ENCODE measurements at places on chromosomes 12 and 14. TPM values are rescaled to one million over a fixed set of nuclear protein-coding genes. Genes with fewer than 3 reads are reported as not detected.

The ACSS3 gene
- total RNA-seq, result 24.5 TPM

The LIN7A gene
- 11.9 TPM for total RNA-seq

The TBX5 gene
- 75.1 TPM for total RNA-seq

The NPAS3 gene
- total RNA-seq, result 2.5 TPM

The PPFIA2 gene
- 0.82 TPM for total RNA-seq

DNA sequence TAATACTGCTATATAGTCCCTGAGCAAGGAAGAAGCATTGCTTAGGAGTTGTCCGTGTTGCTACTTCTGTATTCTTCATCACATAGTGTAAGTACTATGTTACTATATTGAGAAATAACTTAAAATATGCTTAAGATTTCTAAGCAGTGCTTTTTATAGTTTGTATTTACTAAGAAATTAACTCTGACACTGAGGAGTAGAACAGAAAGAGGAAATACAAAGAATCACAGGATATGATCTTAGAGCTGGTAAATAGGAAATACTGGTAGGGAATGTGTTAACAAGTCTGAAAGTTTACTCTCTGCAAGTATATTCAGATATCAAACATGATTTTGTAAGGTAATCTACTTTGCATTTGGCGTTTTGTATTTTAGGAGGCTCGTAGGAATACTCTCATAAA, 15.5 kb downstream of the XPOT start:
- no peak for DNase-seq

DNA sequence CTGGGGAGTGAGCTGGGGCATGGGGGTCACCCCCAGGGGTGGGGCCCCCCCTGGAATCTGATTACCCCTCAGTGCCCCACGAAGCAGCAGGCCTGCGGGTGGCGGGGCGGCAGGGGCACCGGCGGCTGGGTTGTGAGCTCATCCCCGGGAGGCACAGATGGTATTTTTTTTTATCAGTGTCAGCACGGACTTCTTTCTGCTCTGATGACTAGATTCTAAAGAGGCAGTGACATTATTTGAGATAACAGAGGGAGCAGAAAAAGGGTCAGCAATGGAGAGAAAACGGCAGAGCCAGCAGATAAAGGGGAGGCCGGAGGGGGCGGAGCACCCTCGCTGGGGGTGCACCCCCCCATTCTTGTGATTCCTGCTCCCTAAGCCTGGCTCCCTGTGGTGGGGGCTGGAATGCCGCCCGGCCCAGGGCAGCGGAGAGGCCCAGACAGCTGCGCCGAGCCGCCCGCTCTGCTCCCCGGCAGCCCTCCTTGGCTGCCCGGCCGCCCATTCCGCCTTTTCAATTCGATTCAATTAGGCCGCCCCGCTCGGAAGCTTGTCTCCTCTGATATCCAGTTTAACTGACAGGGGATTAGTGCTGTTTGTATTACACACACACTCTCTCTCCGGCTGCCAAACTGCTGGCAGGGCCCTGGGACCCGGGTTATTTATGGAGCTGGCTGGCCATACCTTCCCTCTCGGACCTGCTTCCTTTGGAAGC, 32.9 kb downstream of the MVK start:
- peak; percentile 36 for DNase-seq

GRCh38 chr12:75505706-75506312, 5.6 kb downstream of the KRR1 start:
- no peak for DNase-seq

- no peak for DNase-seq
These were observed 82.7 kb upstream of the ESRRB start for GRCh38 chr14:76293221-76293620.

DNA sequence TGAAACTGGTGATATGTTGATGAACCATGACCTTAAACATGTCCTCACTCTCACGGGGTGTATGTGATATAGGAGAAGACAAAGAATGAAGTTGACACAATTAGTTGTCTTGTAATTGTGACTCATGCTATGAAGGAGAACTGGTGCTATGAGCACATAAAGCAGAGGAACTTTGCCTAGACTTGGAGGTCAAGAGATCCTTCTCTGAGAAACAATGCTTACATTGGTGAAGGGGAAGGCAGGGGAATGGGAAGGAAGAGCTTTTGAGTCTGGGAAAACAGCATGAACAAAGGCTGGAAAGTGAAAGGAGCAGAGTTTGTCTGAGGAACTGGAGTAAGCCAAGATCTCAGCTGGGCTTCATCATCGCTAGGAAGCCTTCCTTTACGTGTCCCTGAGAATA, 83.2 kb downstream of the MYRFL start:
- DNase-seq, result no peak

GRCh38 chr12:115102450-115102849, 418.5 kb upstream of the TBX3 start:
- DNase-seq, result no peak

GRCh38 chr14:59882957-59883356, 12.4 kb upstream of the RTN1 start:
- no peak for DNase-seq

DNA sequence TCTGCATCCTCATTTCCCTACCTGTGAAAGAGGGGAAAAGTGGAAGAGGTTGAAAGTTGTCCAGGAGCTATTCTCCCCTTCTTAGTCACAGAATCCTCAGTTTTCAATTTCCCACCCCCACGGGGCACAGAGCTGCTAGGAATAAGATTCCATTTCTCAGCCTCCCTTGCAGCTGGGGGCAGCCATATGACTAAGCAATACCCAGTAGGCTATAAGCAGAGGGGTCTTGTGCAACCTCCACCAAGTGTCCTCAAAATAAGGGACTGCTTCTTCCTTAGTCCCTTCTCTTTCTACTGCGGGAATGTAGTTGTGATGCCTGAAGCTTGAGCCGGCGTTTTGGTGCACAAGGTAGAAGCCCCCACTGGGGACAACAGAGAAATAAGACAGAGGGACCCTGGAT, 40.9 kb downstream of the VWF start:
- DNase-seq, result no peak
